ENCODE measurements at places on chromosomes 13 and 19. TPM values are rescaled to one million over a fixed set of nuclear protein-coding genes. Genes with fewer than 3 reads are reported as not detected.

DNA sequence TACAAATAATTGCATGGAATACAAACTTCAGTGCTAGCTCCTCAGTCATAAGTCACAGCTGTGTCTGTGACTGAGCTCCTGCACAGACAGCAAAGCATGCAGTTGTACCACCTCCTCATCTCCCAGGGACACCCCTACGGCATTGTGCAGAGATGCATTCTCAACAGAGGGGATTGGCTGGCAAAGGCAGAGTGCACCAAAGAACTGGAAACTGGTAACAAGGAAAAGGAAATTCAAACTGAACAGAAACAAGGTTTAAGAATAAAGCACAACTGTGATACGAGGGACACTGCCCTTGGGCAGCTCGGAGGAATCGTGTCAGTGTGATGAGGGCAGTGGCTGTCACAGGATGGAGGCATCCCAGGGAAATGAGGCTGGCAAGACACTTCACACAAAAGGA is 126.1 kb upstream of the SOX1 start:
- no peak overlapping the region for H3K27ac ChIP-seq
- H3K4me1 ChIP-seq = no peaks in the 10 kb centered on the region
- DNase-seq = no peak
- no peaks in the 10 kb centered on the region for H3K36me3 ChIP-seq
- no peak overlapping the region for H3K4me3 ChIP-seq

DNA sequence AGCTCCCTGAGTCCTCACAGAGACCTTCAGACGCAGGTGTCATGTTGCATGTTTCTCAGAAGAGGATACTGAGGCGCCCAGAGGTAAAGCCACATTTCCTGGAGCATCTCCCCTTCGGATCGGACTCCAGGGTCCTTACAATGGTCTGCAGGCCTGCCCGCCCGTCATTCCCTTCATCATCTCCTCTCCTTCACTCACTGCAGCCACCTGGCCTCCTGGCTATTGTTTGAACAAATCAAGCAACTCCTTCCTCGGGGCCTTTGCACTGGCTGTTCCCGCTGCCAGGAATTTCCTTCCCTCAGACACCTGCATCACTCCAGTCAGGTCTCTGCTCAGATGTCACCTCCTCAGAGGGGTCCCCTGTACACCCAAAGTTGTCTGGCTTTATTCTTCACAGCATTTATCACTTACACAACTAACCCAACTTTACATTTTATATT is 20.3 kb downstream of the CEACAM16 start:
- no peak for DNase-seq
- no peaks in the 10 kb centered on the region for H3K27me3 ChIP-seq
- H3K4me1 ChIP-seq = peaks cover 45% of the 10 kb centered on the region
- H3K36me3 ChIP-seq = no peaks in the 10 kb centered on the region
- H3K27ac ChIP-seq = no peak overlapping the region
- no peak overlapping the region for H3K4me3 ChIP-seq

DNA sequence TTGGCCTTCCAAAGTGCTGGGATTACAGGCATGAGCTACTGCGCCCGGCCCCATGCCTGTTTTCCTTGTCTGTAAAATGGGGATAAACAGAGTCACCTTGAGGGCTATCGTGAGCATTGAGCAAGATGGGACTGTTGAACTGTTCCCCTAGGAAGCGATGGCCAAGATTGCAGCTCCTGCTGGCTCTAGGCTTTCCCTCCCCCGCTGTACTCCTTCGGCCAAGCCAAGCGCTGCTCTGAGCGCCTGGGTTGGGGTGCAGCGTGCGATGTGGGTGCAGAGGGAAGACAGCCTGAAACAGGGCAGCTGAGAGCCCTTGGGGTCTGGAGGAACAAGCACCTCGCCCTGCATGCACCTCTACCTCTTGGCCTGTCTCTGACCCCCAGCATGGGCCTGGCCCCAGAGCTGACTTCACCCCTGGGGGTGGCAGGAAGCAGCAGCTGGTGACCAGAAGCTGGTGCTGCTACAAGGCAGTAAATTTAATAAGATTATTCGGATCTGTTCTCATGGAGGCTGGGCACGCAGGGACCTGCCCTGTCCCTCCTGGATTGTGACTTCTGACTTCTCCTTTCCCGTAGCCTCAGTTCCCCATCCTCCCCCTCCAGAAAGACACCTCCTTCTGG is 5.3 kb downstream of the GNG8 start:
- no peaks in the 10 kb centered on the region for H3K36me3 ChIP-seq
- no peaks in the 10 kb centered on the region for H3K27me3 ChIP-seq
- no peak overlapping the region for H3K4me3 ChIP-seq
- no peak for DNase-seq
- H3K4me1 ChIP-seq = peaks cover 21% of the 10 kb centered on the region

DNA sequence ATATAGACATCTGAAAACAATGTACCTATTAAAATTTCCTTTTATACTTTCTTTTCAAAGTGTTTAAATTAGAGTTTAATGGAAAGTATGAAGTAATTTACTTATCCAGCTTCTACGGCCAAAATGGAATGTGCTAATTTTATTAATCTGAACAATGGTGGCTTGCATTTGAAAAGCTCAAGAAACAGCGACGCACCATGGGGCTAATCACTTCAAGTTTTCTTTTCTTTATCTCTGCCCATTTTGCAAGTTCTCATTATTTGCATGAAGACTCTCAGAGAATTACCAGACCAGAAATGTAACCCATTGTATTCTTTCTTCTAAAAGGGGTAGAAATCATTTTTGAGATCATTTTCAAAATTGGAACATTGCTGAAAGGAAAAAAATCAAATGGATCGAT is 204.0 kb upstream of the STARD13 start:
- no peaks in the 10 kb centered on the region for H3K27me3 ChIP-seq
- H3K27ac ChIP-seq = no peak overlapping the region
- H3K36me3 ChIP-seq = no peaks in the 10 kb centered on the region
- H3K4me1 ChIP-seq = no peaks in the 10 kb centered on the region
- no peak for DNase-seq

- no peak overlapping the region for H3K4me3 ChIP-seq
- H3K27me3 ChIP-seq = peaks cover 27% of the 10 kb centered on the region
- no peak overlapping the region for H3K27ac ChIP-seq
Measured at GRCh38 chr19:18610556-18611326, 1.9 kb upstream of the TMEM59L start.

DNA sequence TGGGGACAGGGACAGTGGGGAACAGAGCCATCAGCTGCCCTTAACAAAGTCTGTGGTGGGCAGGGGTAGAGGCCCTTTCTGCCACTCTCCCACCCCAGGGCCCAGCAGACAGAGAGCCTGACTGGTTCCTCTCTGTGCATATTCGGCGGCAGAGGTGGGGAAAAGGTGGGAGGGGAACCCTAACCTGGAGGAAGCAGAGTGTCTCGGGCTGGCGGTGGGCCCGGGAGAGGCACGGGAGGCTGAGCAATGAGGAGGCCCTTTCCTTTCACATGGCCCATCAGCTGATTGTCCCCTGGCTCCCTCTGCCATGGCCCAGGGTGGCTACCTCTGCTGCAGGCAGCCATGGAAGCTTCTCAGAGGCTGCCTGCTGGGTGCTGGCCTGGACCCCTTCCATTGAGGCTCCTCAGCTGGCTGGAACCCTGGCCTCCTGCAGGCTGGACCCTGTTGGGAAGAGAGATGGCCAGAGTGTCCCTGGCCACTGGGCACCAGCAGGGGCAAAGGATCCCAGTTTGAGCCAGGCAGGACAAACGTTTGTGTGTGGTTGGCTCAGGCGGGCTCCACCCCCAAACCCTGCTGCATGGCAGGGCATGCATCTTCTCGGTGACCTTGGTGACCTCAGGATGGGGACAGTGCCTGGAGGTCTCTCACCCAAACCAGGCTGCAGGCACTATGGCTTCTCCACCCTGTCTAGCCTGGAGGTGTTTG is 202.8 kb upstream of the ZNF536 start:
- H3K4me1 ChIP-seq = no peaks in the 10 kb centered on the region
- H3K4me3 ChIP-seq = no peak overlapping the region
- no peaks in the 10 kb centered on the region for H3K27me3 ChIP-seq
- H3K27ac ChIP-seq = no peak overlapping the region
- H3K36me3 ChIP-seq = no peaks in the 10 kb centered on the region

DNA sequence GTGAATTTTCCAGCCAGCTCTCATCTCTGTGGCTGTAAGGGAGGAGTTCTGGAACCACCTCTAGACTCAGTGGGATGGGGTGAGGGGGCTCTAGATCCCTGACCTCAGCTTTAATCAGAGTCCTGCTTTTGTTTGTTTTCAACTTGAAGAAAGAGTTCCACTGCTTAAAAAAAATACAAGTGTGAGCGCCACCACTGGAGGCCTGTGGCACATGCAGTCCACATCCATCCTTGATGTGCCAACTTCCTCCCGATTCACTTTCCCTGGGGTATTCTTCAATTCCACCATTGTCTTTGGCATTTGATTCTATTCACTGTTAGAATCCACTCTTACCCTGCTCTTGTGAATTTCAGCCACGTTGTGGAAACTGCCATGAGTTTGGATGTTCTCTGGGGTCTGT is 62.4 kb upstream of the GJB6 start:
- no peaks in the 10 kb centered on the region for H3K36me3 ChIP-seq
- DNase-seq = no peak
- no peak overlapping the region for H3K27ac ChIP-seq
- H3K27me3 ChIP-seq = no peaks in the 10 kb centered on the region
- H3K4me1 ChIP-seq = no peaks in the 10 kb centered on the region
- H3K4me3 ChIP-seq = no peak overlapping the region

- no peak overlapping the region for H3K27ac ChIP-seq
- H3K36me3 ChIP-seq = no peaks in the 10 kb centered on the region
- DNase-seq = no peak
- no peaks in the 10 kb centered on the region for H3K27me3 ChIP-seq
- peak overlapping the region; percentile 57 for H3K4me3 ChIP-seq
Measured at GRCh38 chr19:20038358-20039202, 725 bp downstream of the ZNF682 start.

- DNase-seq = no peak
- H3K27ac ChIP-seq = no peak overlapping the region
- H3K27me3 ChIP-seq = no peaks in the 10 kb centered on the region
Measured at GRCh38 chr19:12198136-12198535, 35.2 kb downstream of the ZNF136 start.

- H3K27me3 ChIP-seq = no peaks in the 10 kb centered on the region
- H3K4me3 ChIP-seq = no peak overlapping the region
- H3K4me1 ChIP-seq = no peaks in the 10 kb centered on the region
- no peak overlapping the region for H3K27ac ChIP-seq
- no peak for DNase-seq
Measured at GRCh38 chr19:2371656-2372055, 11.6 kb downstream of the TMPRSS9 start.

DNA sequence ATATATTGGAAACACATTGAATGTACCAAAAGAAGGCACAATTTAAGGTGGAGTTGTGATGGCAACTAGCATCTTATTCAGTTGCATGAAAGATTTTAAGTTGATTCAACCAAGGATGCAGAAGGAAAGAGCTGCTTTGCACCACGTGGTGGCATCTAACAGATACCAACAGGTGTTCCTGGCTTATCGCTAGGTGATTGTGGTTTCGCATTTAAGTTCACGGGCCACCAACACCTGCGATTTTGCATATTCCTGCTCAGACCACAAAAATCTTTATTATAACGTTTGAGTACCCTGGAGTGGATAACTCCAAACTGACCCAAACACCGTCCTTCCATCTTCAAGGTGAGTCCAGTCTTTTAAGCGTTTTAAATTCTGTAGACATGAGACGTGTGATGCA is 45.3 kb downstream of the RGCC start:
- DNase-seq = peak; percentile 59
- H3K27me3 ChIP-seq = no peaks in the 10 kb centered on the region
- peak overlapping the region; percentile 40 for H3K4me3 ChIP-seq
- no peaks in the 10 kb centered on the region for H3K36me3 ChIP-seq
- H3K27ac ChIP-seq = peak overlapping the region; percentile 63
- H3K4me1 ChIP-seq = peaks cover 45% of the 10 kb centered on the region

GRCh38 chr19:35561436-35561835 is 2.0 kb downstream of the ATP4A start:
- no peaks in the 10 kb centered on the region for H3K36me3 ChIP-seq
- no peak overlapping the region for H3K4me3 ChIP-seq
- no peak overlapping the region for H3K27ac ChIP-seq
- peaks cover 30% of the 10 kb centered on the region for H3K4me1 ChIP-seq

GRCh38 chr13:66534561-66534960 is 695.6 kb downstream of the PCDH9 start:
- no peaks in the 10 kb centered on the region for H3K27me3 ChIP-seq
- no peak for DNase-seq
- no peaks in the 10 kb centered on the region for H3K36me3 ChIP-seq
- H3K4me3 ChIP-seq = no peak overlapping the region

GRCh38 chr13:46281779-46282178 is 70.1 kb downstream of the LRRC63 start:
- H3K36me3 ChIP-seq = no peaks in the 10 kb centered on the region
- no peaks in the 10 kb centered on the region for H3K27me3 ChIP-seq
- H3K4me1 ChIP-seq = no peaks in the 10 kb centered on the region
- H3K4me3 ChIP-seq = no peak overlapping the region
- no peak overlapping the region for H3K27ac ChIP-seq

DNA sequence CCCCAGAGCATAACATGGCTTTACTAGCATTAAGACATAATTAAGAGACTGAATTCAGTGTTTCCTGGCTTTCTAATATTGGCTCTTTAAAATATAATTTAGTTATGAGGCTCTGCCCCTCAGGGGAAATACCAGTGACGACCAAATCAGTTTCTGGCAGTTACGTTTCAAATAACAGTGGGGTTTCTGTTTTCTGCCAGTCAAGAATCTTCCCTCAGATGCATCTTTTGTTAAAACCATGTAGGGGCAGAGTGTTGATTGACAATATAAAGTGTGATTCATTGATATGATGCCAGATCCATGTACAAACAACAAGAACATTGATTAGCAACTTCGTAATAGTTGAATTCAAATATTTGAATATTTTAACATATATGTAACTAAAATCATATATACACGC is 1169.7 kb downstream of the DIAPH3 start:
- H3K36me3 ChIP-seq = no peaks in the 10 kb centered on the region
- H3K4me1 ChIP-seq = no peaks in the 10 kb centered on the region
- DNase-seq = no peak
- H3K4me3 ChIP-seq = no peak overlapping the region
- no peaks in the 10 kb centered on the region for H3K27me3 ChIP-seq
- no peak overlapping the region for H3K27ac ChIP-seq

GRCh38 chr13:24679686-24680085 is 522 bp upstream of the ATP12A start:
- DNase-seq = no peak
- peaks cover 3% of the 10 kb centered on the region for H3K27me3 ChIP-seq
- H3K27ac ChIP-seq = no peak overlapping the region
- H3K36me3 ChIP-seq = no peaks in the 10 kb centered on the region
- H3K4me1 ChIP-seq = peaks cover 16% of the 10 kb centered on the region

DNA sequence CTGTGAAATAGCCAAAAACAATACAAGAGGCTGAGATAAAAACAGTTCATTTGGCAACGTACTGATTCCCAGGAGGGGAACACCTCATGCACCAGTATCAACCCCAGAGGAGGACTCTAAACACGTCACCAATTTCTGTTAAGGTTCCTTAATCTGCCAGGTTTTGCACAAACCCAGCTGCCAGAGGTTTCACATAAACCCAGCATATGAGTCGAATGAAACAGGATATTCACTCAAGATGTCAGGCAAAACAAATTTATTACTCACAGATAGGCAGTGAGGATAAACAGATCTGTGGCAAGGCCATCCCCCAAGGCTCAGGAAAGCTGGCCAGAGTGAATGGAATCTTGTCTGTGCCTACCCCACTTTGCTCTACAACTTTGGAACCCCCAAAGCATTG is 210.9 kb downstream of the GPC5 start:
- no peaks in the 10 kb centered on the region for H3K27me3 ChIP-seq
- no peaks in the 10 kb centered on the region for H3K4me1 ChIP-seq
- H3K36me3 ChIP-seq = no peaks in the 10 kb centered on the region
- DNase-seq = no peak
- no peak overlapping the region for H3K27ac ChIP-seq

Gene TLE6
- 6.4 TPM for total RNA-seq

Gene PCSK4
- total RNA-seq = 0.90 TPM

Gene MTIF3
- total RNA-seq = 22.5 TPM

Gene NALCN
- total RNA-seq = not detected

Gene TNFSF13B
- 12.1 TPM for total RNA-seq
